Activated CD8-positive, alpha-beta memory T cell treated with anti-CD3 and anti-CD28 coated beads for 1 hour (primary cell): ENCODE measurements at places on chromosomes 13 and 19.

DNA sequence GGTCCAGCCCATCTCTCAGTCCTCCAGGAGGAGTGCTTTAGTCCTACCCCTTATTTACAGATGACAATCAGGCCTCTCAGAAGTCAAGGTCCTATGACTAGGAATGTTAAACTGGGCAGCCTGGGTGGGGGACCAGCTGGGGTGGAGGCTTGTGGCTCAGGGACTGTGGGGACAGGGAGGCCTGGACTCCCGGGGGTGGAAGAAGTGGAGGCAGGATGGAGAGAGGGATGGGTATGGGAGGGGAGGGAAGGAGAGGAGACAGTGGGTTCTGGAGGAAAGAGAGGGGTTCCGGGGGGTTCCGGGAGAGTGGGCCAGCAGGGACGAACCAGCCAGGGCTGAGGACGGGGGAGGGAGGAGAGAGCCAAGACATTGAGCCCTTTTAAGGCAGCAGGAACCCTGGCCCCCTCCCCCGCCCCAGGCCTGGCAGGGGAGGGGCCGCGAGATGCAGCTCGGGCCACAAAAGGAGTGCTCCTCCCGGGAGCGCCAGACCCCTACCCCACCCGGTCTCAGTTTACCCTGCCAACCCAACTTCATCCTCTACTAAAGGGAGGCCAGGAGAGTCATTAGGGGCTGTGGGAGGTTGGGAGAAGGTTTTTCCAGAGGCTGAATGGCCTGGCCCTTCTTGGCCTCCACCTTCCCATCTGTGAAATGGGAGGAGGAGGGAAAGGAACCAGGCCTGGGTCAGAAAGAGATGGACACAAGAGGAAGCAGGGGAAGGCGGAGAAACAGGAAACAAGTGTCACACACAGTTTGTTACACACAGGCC, 1.7 kb downstream of the DMPK start:
- DNase-seq: no peak

DNA sequence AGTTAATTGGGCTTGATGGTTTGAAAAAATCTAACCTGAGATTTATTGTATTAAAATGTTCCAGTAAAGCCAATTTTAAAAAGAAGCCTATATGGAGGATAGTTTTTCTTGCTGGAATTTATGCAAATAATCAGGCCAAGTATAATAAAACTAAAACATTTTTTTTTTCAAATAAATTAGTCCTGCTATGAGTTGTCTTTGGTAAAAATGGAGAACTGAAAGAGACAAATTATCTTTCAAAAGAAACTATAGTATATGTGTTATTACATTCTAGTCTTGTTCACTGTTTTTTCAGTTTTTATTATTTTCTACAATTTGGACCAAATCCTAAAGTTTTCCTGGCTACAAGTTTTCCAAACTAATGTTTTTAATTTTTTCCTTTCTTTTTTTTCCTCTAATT, 468.9 kb downstream of the UQCRFS1 start:
- DNase-seq: no peak

- DNase-seq: no peak
Observed at GRCh38 chr19:6099599-6099998, 10.7 kb downstream of the RFX2 start.

GRCh38 chr19:38663957-38664502, 16.6 kb downstream of the ACTN4 start:
- no peak for DNase-seq
